Caki2 (cell line): ENCODE measurements at places on chromosomes 6 and 20. TPM values are rescaled to one million over a fixed set of nuclear protein-coding genes. Genes with fewer than 3 reads are reported as not detected.
A peak's percentile ranks its signal among the peaks of the same experiment; 100 is the strongest.

- DNase-seq = no peak
Measured at GRCh38 chr6:124517339-124517738, 444.9 kb upstream of the RNF217 start.

DNA sequence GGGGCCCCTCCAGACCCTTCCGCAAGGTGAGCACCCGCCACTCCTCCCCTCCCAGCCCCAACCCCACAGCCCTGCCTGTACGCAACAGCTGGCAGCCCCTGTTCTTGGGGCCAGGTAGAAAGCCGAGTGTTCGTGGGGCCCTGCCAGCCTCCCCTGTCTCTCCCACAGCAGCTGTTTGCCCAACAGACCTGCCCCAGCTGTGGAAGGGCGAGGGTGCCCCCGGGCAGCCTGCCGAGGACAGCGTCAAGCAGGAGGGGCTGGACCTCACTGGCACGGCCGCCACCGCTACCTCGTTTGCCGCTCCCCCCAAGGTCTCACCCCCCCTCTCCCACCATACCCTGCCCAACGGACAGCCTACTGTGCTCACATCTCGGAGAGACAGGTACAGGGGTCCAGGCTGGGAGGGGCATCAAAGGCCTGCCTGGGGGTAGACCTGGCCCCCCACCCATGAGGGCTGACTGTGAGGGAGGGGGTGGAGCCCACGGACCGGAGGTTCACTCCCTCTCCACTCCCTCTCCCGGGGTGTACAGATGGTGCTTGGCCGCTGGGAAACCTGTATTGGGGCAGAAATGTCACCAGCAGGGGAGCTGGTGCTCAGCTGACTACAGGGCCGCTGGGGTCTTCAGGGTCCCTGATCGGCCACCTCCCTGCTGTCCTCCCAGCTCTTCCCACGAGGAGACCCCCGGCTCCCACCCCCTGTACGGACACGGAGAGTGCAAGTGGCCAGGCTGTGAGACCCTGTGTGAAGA lies 41.1 kb downstream of the FOXP4 start:
- DNase-seq = no peak

DNA sequence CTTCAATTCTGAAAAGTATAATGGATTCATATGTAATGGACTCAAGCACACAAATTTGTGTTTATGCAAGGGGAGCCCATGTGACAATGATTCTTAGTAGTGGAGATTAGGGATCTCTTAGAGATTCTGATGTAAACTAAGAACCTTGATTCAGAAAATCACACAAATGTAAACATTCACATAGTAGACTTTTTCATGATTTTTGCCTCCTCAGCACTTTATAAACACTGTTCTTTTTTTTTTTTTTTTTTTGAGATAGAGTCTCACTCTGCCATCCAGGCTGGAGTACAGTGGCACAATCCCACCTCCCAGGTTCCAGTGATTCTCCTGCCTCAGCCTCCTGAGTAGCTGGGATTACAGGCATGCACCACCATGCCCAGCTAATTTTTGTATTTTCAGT lies 170.1 kb upstream of the PLCB4 start:
- DNase-seq = no peak

GRCh38 chr20:60030471-60030870 lies 72.2 kb downstream of the CDH26 start:
- no peak for DNase-seq

GRCh38 chr6:124373386-124373785 lies 569.7 kb downstream of the NKAIN2 start:
- DNase-seq = no peak

Gene XKR7
- 8.1 and 9.7 TPM in 2 replicates for total RNA-seq

Gene CFB
- total RNA-seq = 2.6 and 4.7 TPM in 2 replicates

Gene PERP
- total RNA-seq = 229 and 255 TPM in 2 replicates

Gene B3GAT2
- not detected in 2 replicates for total RNA-seq

DNA sequence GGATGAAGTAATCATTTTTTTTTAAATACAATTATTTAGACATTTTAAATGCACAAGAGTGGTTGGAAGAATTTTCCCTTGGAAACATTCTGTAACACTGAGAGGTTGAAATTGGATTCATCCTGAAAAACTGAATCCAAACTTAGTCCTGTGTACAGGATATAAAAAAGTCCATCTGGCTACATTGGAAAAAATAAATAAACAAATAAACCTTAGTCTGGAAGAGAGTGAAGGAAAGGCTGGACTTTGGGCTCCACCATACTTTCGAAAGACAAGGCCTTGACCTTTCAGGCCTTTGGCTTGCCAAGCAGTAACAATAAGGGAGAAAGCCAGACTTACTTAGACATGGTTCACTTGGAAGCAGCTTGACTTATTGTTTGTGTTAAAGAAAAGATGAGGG lies 664.3 kb downstream of the TENT5A start:
- DNase-seq = no peak

Gene NRSN1
- not detected in 2 replicates for total RNA-seq

DNA sequence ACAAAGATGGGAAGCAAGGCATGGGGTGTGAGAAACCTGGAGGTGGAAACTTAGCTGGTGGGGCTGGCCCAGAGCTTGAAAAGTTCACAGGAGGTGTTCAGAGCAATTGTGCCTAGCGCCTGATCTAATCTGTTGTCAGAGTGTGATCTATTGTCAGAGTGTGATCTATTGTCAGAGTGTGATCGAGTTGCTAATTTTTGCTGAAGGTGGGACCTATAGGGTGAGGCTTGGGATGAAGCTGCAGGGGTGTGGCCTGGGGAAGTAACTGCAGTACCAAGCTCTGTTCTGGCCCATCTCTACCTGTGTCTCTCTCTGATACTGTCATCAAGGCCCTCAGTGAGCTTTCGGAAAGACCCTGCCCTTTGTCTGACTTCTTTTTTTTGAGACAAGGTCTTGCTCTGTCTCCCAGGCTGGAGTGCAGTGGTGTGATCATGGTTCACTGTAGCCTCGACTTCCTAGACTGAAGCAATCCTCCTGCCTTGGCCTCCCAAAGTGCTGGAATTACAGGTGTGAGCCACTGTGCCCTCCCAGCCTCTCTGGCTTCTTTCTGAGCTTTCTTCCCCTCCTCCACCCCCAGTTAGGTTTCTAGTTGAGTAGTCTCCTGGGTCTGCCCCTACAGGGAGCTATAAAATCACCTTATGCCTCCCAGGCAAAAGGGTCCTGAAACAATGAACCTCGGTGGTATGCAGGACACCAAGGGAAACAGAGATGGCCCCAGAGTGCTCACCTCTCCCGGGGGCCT lies 150.8 kb upstream of the RNF24 start:
- no peak for DNase-seq

- DNase-seq = no peak
Measured at GRCh38 chr20:36175016-36175415, 20.5 kb downstream of the EPB41L1 start.

Gene RBPJL
- not detected in 2 replicates for total RNA-seq

- no peak for DNase-seq
Measured at GRCh38 chr6:157454762-157455714, 74.0 kb downstream of the ZDHHC14 start.

Gene GGTLC1
- not detected in 2 replicates for total RNA-seq

Gene NKX2-4
- not detected in 2 replicates for total RNA-seq

GRCh38 chr20:1652960-1653359 lies 4.6 kb downstream of the SIRPG start:
- no peak for DNase-seq

DNA sequence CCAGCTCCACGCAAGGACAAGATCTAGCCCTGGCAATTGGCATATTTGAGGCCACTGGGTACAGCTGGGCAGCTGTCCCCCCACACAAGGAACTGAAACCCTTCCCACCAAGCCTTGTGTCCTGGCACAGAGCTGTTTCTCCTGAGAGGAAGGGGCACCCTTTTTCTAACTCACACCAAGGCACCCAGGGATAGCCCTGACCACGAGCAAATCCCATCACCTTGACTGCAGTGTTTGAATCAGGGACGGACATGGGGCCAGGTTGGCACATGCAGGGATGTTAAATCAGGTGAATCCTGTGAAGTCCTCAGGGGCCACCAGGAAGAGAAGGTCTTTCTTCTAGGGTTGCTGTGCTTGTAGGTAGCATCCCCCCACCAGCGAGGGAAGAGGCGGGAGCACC lies 246.6 kb downstream of the PREX1 start:
- DNase-seq = no peak

Gene NUP43
- total RNA-seq = 18.9 and 28.2 TPM in 2 replicates

DNA sequence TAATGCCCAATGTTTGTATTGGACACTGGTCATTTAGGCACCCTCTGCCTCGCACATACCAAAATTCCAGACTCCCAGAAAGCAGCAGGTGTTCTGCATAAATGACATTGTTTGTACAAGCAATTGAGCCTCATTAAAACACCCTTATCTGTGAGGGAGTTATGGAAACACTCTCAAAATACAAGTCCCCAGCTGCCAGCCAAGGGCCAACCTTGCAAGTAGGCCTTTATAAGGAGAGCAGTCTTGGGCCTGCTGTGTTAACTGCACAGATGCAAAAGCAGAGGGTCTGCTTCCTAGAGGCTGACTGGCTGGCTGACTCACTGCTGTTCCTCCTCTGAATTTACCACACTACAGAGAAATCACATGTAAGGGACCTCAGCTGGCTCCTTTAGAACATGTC lies 150.4 kb upstream of the HMGN3 start:
- DNase-seq = no peak

GRCh38 chr20:50320005-50320900 lies 129.6 kb downstream of the CEBPB start:
- DNase-seq = no peak

- DNase-seq = no peak
Measured at GRCh38 chr20:63696628-63697356, at the start of gene TNFRSF6B. TSS of gene TNFRSF6B (plus strand) at chr20:63696652. CDS start at chr20:63696768, 116 bp downstream.

DNA sequence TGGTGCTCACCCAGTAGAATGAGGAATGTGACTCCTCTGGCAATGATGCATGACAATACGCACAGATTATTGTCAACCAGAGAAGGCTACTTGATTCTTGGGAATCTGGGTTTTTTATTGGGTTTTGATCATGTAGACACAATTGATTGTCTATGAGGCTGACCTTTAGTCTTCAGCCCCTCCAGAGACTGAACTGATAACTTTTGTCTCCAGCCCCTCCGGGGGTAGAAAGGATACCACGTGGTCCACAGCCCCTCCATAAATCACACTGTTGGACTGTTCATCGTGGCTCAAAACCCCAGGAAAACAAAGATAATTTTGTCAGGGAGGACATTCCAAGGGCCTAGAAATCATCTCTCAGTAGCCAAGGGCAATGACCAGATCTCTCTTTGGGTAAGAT lies 57.5 kb upstream of the ADGRF5 start:
- peak; percentile 30 for DNase-seq

DNA sequence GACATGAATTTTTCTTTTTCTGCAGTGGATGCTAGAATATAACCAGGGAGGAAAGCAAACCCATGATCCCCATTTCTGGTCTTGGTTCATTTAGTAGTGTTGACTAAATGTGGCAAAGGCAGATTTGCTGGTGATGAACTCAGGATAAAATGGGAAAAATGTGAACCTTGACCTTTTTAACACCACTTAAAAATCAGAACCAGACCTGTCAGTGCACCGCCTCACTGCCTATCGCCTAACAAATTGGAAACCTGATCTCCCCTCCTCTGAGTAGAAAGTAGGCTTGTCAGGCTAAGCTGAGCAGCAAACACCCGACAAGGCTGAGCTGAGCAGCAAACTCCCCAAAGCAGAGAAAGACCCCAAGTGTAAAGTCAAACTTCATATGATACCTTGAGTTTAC lies 254.8 kb downstream of the FOXC1 start:
- DNase-seq = peak; percentile 55

Gene PBOV1
- not detected in 2 replicates for total RNA-seq

Gene FAM210B
- total RNA-seq = 3.2 and 12.8 TPM in 2 replicates

Gene TXNDC5
- total RNA-seq = 503 and 527 TPM in 2 replicates

GRCh38 chr20:2516399-2516798 lies 7.7 kb upstream of the ZNF343 start:
- no peak for DNase-seq

Gene TSPO2
- not detected in 2 replicates for total RNA-seq

Gene TNNC2
- total RNA-seq = not detected in 2 replicates

Gene PPP1R3G
- total RNA-seq = 0.14 and 0.26 TPM in 2 replicates

Gene MLN
- total RNA-seq = not detected in 2 replicates

GRCh38 chr6:23021487-23021886 lies 452.1 kb downstream of the HDGFL1 start:
- DNase-seq = no peak

- no peak for DNase-seq
Measured at GRCh38 chr6:1392813-1393640, 3.7 kb downstream of the FOXF2 start.

DNA sequence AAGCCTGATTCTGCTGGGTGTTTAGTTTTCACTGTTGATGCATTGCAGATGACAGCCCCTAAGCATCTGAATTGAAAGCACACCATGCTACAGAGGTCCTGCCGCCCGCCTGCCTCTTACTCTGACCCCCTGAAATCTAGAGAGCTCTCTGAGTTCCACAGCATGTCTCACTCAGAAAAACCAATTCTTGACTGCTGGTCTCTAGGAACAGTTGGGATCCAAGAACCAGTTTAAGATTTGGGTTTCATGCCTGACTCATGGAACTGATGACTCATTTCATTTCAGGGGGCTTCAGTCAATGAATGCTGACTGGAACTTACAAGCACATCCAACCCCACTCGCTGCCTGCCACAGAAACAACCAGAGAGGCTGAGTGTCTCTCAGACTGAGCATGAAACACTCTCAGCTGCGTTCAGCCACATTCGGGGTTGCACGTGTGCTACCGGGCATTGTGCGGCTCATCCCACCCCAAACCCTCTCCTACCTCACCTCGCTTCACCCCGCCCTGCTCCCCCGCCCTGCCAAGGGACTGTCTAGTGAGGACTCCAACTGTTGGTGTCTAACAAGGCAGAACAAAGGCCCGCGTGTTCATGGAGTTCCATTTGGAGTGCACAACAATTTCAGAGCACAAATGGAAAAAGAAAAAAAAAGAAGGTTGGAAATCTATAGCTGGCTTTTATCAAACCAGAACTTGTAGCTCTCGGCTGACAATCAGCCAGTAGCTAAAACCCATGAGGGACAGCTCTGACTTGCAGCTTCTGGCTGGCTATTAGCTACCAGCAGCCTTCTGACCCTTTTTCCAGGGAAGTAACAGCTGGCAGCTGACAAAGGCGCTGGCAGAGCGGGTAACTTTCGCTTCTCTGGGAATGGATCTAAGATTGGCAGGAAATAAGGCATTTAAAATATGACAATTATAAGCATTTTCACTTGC lies 20.0 kb upstream of the TRAF3IP2 start:
- no peak for DNase-seq

- no peak for DNase-seq
Measured at GRCh38 chr6:160959726-160960435, 31.7 kb upstream of the MAP3K4 start.

DNA sequence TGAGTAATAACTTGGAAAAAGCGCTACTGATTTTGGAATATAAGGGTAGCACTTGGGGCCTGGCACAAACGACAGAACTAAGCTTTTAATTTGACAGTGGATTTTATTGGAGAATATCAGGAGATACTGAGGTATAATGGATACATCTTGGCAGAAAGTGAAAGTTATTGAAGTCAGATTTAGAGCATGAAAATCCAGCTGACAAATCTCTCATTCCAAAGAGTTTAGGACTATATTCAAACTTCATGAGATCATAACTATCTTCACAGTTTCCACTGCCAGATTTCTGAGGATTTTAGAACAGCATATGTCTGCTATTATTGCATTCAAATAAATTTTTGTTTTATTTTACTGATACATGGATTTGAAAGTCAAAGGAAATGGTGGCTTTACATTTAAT lies 132.3 kb upstream of the THEMIS start:
- DNase-seq = no peak
